CD4-positive, CD25-positive, alpha-beta regulatory T cell (primary cell): ENCODE measurements at places on chromosomes 1 and 21. TPM values are rescaled to one million over a fixed set of nuclear protein-coding genes. Genes with fewer than 3 reads are reported as not detected.

- peaks cover 61% of the 10 kb centered on the region for H3K36me3 ChIP-seq
- H3K4me3 ChIP-seq = no peak overlapping the region
- H3K27me3 ChIP-seq = no peaks in the 10 kb centered on the region
These were observed 10.4 kb downstream of the RBBP5 start for GRCh38 chr1:205111354-205111753.

DNA sequence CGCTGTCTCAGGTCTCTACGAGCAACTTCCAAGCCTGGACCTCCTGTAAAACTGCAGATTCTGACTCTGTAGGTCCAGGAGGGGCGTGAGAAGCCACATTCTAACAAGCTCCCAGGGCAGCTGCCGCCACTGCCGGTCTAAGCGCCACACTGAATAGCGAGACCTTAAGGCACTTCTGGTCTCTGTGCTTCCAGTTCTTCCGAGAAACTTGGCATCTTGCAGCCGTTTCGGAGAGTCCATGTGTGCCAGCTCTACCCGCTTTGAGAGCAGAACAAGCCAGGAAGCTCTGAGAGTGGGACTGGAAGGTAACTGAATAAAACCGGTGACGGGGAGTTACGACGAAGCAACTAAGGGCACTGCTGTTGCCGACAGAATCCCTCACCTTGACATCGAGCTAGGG is 12.5 kb downstream of the AGT start:
- H3K27ac ChIP-seq = no peak overlapping the region
- H3K4me3 ChIP-seq = no peak overlapping the region
- no peaks in the 10 kb centered on the region for H3K27me3 ChIP-seq
- no peak for DNase-seq
- no peaks in the 10 kb centered on the region for H3K36me3 ChIP-seq

DNA sequence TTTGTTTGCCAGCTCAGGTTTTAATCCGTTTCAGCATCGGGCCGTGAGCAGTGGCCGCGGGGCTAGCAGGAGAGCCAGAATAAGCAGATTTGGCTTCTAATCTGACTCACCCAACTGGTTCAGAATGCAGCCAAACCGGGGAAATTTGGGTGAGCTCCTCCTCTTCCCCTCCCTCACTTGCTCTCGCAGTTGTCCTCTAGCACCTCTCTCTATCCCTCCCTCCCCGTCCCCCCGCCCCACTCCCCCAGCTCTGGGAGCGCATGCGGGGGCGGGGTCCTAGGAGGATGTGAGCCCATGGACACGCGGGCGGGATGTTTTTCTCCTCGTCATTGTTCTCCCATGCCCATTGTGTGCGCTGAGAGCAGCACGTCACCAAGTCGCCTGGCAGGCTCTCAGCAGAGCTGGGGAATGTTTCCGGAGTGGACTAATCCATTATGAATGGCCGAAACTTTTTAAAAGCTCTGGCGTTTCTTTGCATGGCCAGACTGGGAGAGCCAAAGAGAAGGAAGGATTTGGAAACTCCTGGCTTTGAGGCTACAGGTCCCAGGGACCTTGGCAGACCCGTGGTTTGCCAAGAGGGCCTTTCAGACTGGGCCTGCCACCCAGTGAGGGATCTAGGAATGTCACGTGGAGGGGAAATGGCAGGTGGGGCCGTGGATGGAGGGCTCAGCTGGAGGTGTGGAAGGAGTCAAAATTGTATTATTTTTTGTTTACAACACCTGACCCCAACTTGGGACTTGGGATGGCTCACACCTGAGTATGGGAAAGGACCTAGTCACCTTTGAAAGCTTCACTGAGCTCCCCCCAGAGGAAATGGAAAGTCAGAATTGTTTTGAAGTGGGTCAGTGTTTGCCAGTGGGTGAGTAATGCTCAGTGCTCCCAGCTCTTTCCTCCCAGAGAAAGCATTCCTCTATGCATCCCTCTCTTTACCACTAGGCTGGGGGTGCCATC is 39.2 kb downstream of the CDK18 start:
- H3K36me3 ChIP-seq = no peaks in the 10 kb centered on the region
- no peak overlapping the region for H3K4me3 ChIP-seq
- peaks cover 2% of the 10 kb centered on the region for H3K27me3 ChIP-seq
- DNase-seq = no peak
- no peak overlapping the region for H3K27ac ChIP-seq
- H3K4me1 ChIP-seq = peaks cover 2% of the 10 kb centered on the region

GRCh38 chr1:14875524-14876509 is 277.3 kb downstream of the KAZN start:
- no peaks in the 10 kb centered on the region for H3K4me1 ChIP-seq
- no peak for DNase-seq
- H3K36me3 ChIP-seq = no peaks in the 10 kb centered on the region
- no peaks in the 10 kb centered on the region for H3K27me3 ChIP-seq
- H3K4me3 ChIP-seq = no peak overlapping the region
- H3K27ac ChIP-seq = no peak overlapping the region

DNA sequence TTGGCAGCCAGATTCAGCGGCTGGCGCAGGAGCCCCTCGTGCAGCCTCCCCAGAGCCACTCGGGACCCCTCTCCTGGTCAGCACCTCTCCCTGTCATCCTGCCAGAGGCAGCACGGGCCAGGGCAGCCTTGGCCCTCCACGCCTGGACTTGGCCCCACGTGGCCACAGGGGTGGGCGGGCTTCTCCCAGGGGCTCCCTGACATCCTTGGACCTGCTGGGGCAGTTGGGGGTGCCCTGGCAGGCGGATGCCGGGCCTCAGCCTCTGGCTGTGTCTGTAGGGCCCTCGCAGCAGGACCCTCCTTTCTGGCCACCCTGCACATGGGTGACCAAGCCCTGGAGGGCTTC is 60.2 kb downstream of the MORN1 start:
- no peaks in the 10 kb centered on the region for H3K27me3 ChIP-seq
- no peak overlapping the region for H3K4me3 ChIP-seq
- H3K36me3 ChIP-seq = no peaks in the 10 kb centered on the region
- no peak overlapping the region for H3K27ac ChIP-seq

The HES5 gene
- polyA plus RNA-seq = not detected
